HFF-Myc (cell line): ENCODE measurements at places on chromosomes 7 and 10.

- DNase-seq, result no peak
Measured at GRCh38 chr10:16583382-16583781, 61.7 kb upstream of the C1QL3 start.

DNA sequence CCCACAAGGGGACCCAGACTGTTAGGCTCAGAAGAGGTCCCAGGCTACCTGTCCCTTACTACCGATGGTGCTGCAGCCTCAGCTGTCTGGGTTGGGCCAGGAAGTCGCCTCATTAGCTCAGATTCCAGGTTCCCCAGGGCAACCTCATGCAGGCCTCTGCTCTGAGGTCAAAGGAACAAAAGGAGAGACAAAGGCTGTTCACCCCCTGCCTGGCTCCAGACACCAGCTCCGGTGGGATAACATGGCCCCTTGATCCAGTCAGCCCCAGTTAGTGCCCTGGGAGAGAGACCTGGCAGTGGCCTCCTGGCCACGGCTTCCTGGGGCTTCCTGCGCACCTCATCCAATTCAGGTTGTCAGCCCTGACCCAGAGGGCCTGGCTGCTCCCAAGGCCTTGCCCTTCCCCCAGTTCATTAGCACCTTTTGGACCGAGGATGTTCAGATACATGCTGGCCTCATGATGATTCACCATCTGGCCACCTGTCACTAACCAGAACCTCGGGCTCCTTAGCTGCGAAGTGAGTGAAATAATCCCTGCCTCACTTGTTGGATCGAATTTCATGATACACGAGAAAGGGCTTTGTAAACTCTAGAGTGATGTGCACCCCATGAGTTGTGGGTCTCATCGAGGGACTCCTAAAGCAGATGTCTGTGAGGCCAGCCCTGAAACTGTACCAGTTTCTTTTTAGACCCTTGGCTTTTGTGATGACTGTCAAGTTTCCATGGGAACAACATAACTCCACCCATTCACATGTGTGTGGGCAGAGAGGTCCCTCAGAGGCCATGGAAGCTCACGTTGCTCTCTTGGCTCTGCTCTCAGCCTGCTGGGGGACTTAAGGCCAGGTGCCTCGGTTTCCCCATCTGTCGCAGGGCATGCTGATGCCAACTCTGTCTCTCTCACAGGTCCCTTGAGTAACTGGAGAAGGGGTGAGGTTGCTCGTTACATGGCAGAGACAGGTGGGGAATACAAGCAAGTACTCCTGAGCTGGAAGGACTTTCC lies 79.5 kb upstream of the PCBD1 start:
- peak; percentile 16 for DNase-seq

GRCh38 chr10:110569736-110570135 lies 2.2 kb downstream of the SMC3 start:
- no peak for DNase-seq

- no peak for DNase-seq
Measured at GRCh38 chr10:17683541-17683940, 39.6 kb downstream of the STAM start.

- no peak for DNase-seq
Measured at GRCh38 chr7:129514683-129515082, 12.4 kb downstream of the SMKR1 start.

- DNase-seq, result no peak
Measured at GRCh38 chr10:4632757-4633156, 193.2 kb upstream of the AKR1E2 start.

- DNase-seq, result no peak
Measured at GRCh38 chr10:118680197-118680596, 74.6 kb downstream of the CACUL1 start.

- DNase-seq, result no peak
Measured at GRCh38 chr10:124993736-124994451, 52.0 kb downstream of the ZRANB1 start.

DNA sequence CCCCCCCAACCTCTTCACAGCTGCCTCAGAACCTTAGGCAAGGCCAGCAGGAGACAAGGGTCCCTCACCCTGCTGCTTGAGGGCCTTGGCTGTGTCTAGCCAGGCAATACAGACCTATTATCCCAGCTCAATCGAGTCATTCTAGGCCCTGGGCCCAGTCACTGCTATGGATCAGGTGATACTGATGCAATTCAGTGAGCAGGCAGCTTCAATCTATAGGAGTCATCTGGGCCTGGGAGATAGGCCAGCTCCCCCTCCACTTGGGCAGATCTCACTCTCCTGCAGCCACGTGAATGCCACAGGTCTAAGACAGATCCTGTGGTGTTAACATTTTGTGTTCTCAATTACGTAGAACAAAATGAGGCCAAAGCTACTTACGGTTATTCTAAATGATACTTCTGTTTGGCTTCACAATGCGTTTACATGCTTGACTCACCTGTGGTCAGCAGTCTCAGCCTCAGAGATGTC lies 68.0 kb upstream of the LRRC4 start:
- DNase-seq, result no peak

DNA sequence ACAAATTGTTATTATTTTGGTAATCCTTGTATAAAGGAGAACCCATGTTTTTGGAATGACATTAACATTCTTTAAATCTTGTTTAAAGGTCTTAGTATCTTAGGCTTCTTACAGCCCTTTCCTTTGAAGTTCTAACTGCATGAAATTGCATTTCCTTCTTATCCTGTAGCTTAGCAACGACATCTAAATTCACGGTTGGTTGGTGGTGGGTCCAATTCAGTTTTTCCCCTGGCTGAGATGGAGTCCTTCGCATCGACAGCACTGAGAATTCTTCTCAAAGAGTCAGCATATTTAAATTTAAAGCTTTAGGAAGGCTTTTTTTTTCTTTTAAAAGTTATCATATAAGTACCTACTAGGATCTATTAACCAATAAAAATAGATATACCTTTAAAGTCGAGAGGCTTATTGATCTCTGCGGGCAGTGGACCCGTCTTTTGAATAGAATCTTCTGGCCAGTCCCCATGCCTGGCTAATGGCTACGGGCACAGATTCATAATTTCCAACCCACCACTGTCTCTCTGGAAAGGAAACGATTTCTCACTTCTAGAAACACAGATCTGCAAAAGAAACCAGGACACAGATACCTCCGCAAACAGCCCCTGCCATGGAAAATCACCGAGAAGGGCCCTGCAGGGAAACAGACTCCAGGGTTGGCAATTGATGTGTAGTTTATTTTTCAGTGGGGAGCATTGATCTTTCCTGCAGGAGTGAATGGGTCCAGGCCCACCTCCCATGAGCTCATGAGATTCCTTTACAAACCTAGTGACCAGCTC lies 63.4 kb downstream of the RAMP3 start:
- no peak for DNase-seq

DNA sequence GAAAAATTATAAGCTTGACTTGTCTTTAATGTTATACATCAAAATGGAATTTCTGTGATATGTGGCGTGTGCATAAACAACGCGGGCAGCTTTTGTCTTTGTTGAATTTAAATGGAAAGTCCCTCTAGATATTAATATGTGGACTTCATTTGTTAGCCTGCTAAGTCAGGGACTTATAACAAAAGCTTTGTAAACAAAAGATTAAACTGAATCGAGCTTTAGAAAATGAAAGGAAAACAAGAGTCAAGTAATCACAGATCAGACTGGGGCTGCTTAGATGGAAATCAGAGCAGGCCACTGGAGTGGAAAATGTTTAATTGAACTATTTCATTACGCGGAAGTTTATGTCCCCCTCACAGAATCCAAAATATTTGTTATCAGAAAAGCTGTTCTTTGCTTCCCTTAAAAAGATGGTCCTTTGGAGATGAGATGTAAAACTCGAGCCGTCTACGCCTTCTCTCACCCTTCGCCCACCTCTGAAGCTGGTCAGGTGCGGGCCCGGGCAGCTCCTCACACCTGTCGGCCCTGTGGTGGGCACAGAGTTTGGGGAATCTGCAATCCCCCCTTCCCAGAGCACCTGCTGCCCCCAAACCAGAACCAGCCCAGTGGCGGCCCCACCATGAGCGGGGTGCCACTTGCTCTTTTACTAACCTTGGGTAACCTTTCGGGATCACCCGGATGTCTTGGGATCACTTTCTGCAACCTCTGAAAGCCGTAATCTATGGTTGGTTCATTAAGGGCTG lies 116.2 kb downstream of the EBF3 start:
- DNase-seq, result no peak

DNA sequence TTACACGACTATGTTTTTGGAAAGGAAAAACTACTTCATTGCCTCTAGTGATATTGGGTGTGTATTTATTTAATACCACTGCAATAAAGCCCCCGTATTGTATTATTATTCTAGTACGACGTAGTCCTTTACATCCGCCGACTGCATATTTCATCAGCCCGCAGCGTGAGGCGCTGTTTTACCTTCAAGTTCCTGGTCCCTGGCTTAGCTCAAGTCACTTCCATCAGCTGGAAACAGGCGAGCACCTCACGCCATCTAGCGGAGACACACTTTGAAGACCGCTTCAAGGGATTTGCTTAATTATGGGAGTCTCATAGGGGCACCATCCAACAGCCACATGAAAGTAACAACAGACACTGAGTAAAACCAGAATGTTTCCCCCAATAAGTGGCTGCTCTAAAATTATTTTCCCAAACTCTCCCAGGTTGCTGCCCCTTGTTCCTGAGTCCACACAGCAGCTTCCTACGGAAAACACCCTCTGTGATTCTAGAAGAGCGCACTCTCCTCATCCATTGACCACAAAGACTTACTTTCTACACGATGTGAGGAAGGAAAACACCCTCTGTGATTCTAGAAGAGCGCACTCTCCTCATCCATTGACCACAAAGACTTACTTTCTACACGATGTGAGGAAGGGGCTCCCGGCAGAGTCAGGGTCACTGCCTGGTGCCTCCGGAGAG lies 15.7 kb upstream of the ITIH2 start:
- DNase-seq, result peak; percentile 60

- DNase-seq, result no peak
Measured at GRCh38 chr10:129968020-129968852, 4.2 kb upstream of the EBF3 start.

GRCh38 chr7:45511721-45512597 lies 62.2 kb upstream of the ADCY1 start:
- no peak for DNase-seq

DNA sequence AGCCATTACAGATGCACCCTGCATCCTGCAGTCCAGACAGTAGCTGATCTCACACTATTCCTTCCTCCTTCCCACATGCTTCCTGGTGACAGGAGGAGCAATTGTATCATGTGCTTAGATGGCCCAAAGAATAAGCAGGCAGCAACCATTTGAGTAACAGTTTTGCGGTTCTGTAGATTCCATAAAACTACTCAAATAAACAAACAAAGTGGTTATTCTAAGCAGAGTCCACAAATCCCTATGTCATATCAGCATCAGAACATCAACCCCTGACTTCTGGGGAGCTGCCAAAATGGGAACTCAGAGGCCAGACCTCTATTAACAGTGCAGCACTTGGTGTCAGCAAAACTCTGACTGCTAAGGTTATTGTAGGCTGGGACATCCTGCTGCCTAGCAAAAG lies 226.0 kb downstream of the SORCS1 start:
- DNase-seq, result no peak

GRCh38 chr10:33287112-33287511 lies 47.4 kb downstream of the NRP1 start:
- DNase-seq, result no peak

DNA sequence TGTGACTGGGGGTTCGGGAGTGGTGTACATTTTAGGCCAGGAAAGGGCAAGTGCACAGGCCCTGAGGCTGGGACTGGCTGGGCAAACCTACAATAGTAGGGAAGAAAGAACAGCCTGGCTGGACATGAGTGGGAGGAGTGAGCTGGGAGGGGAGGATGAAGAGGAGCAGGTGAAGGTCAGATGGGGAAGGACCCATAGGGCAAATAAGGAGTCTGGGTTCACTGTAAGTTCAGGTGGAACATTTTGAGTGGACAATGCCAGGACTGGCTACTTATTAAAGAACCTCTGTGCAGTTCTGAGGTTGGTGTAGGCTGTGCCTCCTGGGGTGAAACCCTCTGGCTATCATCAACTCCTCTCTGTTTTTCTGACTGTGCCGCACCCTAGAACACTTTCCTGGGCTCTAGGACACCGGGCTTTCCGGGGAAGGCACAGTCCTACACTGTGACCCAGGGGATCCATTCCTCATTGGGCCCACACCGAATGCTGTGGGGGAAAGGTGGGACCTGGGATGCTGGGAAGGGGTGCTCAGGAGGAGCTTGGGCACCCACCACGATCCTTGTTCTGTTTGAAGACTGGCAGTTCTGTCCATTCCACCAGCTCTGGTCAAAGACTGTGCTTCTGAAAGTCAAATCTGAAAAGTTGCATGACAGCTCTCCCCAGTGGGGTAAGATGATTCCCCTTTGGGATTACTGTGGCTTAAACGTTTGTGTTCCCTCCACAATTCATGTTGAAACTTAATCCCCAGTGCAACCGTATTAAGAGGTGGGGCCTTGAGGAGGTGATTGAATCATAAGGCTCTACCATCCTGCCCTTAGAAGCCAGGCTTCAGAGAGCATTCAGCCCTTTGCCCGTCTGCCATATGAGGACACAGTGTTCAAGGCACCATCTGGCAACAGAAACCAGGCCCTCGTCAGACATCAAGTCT lies 4.0 kb upstream of the MMP21 start:
- DNase-seq, result no peak

DNA sequence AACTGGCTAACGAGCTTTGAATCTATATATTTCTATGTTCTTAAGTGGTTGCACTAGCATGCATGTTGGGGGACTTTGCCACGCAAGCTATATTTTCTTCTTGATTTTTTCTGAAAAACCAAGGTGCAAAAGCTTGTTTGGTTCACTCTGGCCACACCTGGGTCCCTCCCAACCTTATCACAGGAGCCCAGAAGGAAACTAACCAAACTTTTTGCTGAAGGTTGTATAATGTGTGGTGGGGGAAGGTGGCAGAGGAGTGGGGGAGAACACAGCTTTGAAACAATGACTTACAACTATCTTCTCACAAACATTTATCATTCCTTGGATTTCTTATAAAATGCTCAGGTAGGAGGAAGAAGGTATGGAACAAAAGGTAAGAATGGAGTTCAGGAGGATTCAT lies 75.3 kb downstream of the TMEM168 start:
- DNase-seq, result no peak

DNA sequence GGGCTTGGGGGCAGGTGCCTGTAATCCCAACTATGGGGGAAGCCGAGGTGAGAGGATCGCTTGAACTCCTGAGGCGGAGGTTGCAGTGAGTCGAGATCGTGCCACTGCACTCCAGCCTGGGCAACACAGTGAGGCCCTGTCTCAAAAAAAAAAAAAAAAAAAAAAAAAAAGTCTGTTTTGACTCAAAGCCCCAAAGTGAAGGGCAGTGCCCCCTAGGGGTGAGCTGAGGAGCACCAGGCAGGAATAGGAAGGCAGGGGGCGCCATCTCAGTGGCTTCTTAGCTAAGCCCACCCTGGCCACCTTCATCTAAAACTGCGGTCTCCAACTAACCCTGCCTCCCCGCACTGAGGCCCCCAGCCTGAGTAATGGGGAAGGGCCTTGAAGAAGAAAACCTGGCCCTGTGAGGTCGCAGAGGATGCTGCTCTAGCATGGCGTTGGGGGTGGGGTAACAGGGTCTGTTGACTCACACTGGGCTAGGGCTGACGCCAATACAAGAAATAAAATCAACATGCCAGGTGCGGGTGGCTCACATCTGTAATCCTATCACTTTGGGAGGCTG lies 9.8 kb downstream of the PODXL start:
- DNase-seq, result no peak
